ENCODE measurements at places on chromosomes 13 and 19. TPM values are rescaled to one million over a fixed set of nuclear protein-coding genes. Genes with fewer than 3 reads are reported as not detected.

HCN2 gene
- 0.30 TPM for total RNA-seq

KLK11 gene
- not detected for total RNA-seq

POLR2E gene
- 132 TPM for total RNA-seq

SPIB gene
- not detected for total RNA-seq

RNF113B gene
- total RNA-seq, result not detected

AMER2 gene
- total RNA-seq, result not detected

ZNF91 gene
- 12.6 TPM for total RNA-seq

KL gene
- 0.12 TPM for total RNA-seq

CABP5 gene
- total RNA-seq, result not detected

ZNF730 gene
- not detected for total RNA-seq

IQCN gene
- total RNA-seq, result 0.23 TPM

PET100 gene
- total RNA-seq, result 35.3 TPM

ELOF1 gene
- 35.6 TPM for total RNA-seq

PNMA8B gene
- 0.38 TPM for total RNA-seq

CD22 gene
- 0.70 TPM for total RNA-seq

C13orf46 gene
- 0.12 TPM for total RNA-seq

FLT1 gene
- total RNA-seq, result 8.9 TPM

MYO16 gene
- not detected for total RNA-seq

ZNF493 gene
- total RNA-seq, result 60.5 TPM

PRR20A gene
- total RNA-seq, result not detected

PEG3 gene
- 1.8 TPM for total RNA-seq

WTIP gene
- total RNA-seq, result 52.2 TPM

PNMA8A gene
- total RNA-seq, result 0.94 TPM

ITPKC gene
- total RNA-seq, result 11.9 TPM

SPACA4 gene
- total RNA-seq, result not detected

PPM1N gene
- 0.35 TPM for total RNA-seq

PSG2 gene
- not detected for total RNA-seq

HCST gene
- total RNA-seq, result 4.6 TPM

PPP1R15A gene
- 59.0 TPM for total RNA-seq

RNF225 gene
- total RNA-seq, result 0.15 TPM

CYP2F1 gene
- not detected for total RNA-seq

CELF5 gene
- 0.08 TPM for total RNA-seq

C1QTNF9 gene
- not detected for total RNA-seq

CERS1 gene
- 4.4 TPM for total RNA-seq

CEACAM5 gene
- not detected for total RNA-seq

CPB2 gene
- total RNA-seq, result not detected

NLRP11 gene
- not detected for total RNA-seq

TUBA3C gene
- not detected for total RNA-seq

CGB3 gene
- total RNA-seq, result not detected

ARL11 gene
- not detected for total RNA-seq

LILRB1 gene
- total RNA-seq, result not detected

TRAPPC6A gene
- total RNA-seq, result 18.0 TPM

TRPC4 gene
- total RNA-seq, result 2.6 TPM

NTF4 gene
- 0.23 TPM for total RNA-seq

FAM83E gene
- 0.38 TPM for total RNA-seq

PDE4A gene
- total RNA-seq, result 2.9 TPM

C19orf67 gene
- total RNA-seq, result not detected

LENG9 gene
- total RNA-seq, result 5.4 TPM

ATP1A3 gene
- total RNA-seq, result not detected

NLRP12 gene
- total RNA-seq, result 0.08 TPM

HSH2D gene
- total RNA-seq, result not detected

ARHGAP35 gene
- 29.8 TPM for total RNA-seq

RFX2 gene
- total RNA-seq, result 8.0 TPM

LIM2 gene
- not detected for total RNA-seq
